ENCODE measurements at places on chromosomes 12 and 14. TPM values are rescaled to one million over a fixed set of nuclear protein-coding genes. Genes with fewer than 3 reads are reported as not detected.

- H3K27me3 ChIP-seq: no peaks in the 10 kb centered on the region
- H3K36me3 ChIP-seq: peaks cover 7% of the 10 kb centered on the region
- H3K27ac ChIP-seq: peak overlapping the region; percentile 32
- DNase-seq: no peak
- H3K4me1 ChIP-seq: peaks cover 72% of the 10 kb centered on the region
- no peak overlapping the region for H3K4me3 ChIP-seq
Measured at GRCh38 chr14:24313913-24314312, 2.6 kb downstream of the LTB4R start.

Gene PRKD1
- not detected for total RNA-seq

GRCh38 chr12:5171701-5172100 lies 128.0 kb downstream of the KCNA5 start:
- H3K4me3 ChIP-seq: no peak overlapping the region
- no peak for DNase-seq
- no peak overlapping the region for H3K27ac ChIP-seq
- no peaks in the 10 kb centered on the region for H3K27me3 ChIP-seq
- no peaks in the 10 kb centered on the region for H3K36me3 ChIP-seq
- no peaks in the 10 kb centered on the region for H3K4me1 ChIP-seq

GRCh38 chr12:2615665-2616402 lies 178.9 kb upstream of the FKBP4 start:
- H3K27ac ChIP-seq: no peak overlapping the region
- H3K4me1 ChIP-seq: no peaks in the 10 kb centered on the region
- no peak for DNase-seq
- H3K36me3 ChIP-seq: no peaks in the 10 kb centered on the region
- no peak overlapping the region for H3K4me3 ChIP-seq

DNA sequence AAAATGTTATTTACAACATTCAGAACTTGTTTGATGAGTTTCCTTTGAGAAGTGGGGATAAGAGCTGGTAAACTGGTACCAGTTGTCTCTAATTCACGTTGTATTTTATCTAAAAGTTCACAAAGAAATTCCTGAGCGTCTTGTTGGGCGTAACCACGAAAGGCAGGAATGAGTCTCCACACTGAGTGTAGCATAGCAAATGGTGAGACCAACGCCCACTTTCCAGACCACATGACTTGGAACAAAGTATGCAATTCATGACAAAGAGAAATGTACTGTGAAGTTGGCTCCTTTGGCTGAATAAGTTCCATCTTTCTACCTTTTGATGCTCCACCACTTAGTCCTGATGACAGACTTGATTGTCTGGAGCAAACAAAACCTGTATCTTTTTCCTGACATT lies 18.4 kb downstream of the USP44 start:
- no peaks in the 10 kb centered on the region for H3K4me1 ChIP-seq
- H3K27ac ChIP-seq: no peak overlapping the region
- no peaks in the 10 kb centered on the region for H3K27me3 ChIP-seq
- H3K4me3 ChIP-seq: no peak overlapping the region

DNA sequence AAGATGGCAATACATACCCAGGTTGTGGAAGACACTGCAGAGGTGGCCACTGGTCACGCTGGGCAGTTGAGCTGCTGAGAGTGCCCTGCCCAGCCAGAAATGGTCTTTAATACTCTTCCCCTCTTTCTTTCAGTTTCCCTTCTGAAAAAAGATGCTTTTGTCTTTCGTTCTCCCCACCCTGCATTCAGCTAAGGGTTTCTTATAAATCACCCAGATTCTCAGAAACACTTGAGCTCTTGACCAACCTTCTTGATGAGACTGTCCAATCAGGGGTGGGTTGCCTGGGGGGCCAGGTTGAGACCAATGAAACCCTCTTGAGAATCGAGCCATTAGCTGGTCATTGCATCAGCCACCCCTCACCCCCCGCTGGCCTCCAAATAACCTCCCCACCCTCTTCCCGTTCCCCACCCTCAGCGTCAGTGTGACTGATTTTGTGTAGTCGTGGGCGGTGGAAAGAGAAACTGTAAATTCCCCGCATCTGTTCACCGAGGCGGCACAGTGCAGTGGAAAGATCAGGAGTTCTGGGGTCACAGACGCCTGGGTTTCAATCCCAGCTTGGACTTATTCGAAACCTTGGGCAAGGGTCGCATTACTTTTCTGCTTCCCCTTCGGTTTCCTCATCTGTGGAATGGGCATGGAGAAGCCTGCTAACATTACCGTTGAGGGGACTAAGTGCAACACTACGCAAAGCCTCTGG lies 52.3 kb downstream of the SLC25A47 start:
- DNase-seq: no peak
- H3K4me1 ChIP-seq: peaks cover 30% of the 10 kb centered on the region
- no peaks in the 10 kb centered on the region for H3K27me3 ChIP-seq

DNA sequence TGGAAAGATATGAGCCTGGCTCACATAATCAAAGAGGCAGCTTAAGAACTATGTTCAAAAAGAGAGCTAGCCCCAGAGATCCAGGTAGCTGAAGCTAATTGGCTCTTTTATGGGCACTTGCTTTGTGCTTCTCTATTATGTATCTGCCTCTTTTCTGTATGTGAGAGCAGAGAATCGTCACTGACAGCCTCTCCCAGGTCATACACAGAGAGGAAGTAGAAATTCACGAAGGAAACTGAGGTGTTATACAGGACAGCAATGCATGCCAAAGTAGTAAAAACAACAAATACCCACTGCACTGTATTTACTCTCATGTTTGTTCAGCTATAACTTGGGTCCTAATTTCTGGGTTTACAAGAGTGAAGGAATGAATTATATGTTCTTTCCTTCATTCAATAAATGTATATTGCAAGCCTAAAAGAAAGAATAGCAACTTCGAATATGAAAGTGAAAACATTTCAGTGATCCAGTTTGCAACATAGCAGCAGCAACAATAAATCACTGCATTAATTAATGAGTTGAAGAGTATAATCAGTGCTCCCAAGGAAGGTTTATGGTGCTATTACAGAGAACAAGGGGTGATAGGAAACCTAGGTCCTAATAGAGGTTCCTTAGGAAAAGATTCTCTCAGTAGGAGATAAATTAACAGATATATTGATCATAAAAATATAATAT lies 47.1 kb upstream of the ATXN7L3B start:
- no peaks in the 10 kb centered on the region for H3K27me3 ChIP-seq
- DNase-seq: no peak
- no peak overlapping the region for H3K27ac ChIP-seq
- H3K4me3 ChIP-seq: peak overlapping the region; percentile 36
- H3K36me3 ChIP-seq: no peaks in the 10 kb centered on the region

Gene GALNT9
- total RNA-seq: not detected

Gene CYP46A1
- 0.11 TPM for total RNA-seq

Gene SCN8A
- total RNA-seq: 0.14 TPM
